Stimulated activated CD8-positive, alpha-beta memory T cell treated with anti-CD3 and anti-CD28 coated beads, Interleukin-4, amount 100 ng/mL, for 24 hours (primary cell): ENCODE measurements at places on chromosomes 4 and X.

DNA sequence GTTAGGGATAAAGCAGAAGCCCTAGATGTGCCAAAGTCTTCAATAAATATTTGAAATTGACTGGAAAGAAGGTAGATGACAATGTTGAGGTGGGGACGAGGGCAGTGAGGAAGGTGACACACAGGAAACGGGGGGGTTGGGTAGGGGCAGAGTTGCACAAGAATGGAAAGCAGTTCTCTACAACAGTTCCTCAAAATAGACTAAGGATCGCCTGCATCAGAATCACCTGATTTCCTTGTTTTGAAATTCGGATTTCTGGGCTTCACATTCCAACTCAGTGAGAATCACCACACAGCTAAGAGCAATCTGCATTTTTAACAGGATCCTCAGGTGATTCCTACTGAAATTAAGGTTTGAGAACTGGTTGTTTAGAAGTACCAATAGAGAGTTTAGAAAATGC is 70.6 kb downstream of the ARFIP1 start:
- peak; percentile 4 for DNase-seq

- no peak for DNase-seq
Measured at GRCh38 chr4:183300070-183300469, 20.0 kb downstream of the CLDN22 start.

DNA sequence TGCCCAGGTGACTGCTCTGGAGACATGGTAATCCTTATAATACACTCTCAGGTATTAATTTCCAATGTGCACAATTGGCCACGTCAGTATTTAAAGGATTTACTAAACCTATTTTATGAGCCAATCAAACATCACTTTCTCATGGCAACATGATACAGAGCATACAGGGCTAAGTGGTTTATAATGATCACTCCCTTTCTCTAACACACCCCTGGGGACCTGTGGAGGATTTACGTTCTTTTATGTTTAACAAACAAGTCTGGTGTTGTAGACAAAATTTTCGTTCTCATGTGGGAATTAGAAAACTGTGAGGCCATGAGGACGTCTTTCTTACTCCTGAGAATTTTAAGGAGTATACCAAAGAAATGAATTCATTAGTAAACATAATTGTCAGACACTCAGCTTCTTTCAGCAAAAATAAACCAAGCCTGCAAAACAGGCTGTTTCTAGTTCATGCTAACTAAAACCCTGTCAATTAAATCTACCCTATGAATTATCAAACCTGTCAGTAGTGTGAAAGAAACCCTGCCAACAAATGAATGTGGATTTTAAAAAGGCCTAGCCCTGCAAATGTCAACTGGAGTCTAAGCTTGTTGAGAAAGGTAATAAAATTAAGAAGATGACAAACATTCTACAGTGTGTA is 155.8 kb downstream of the PDGFC start:
- DNase-seq, result no peak

GRCh38 chrX:267771-268261 is 13.4 kb upstream of the PLCXD1 start:
- no peak for DNase-seq

- DNase-seq, result no peak
Measured at GRCh38 chr4:16113741-16114140, 29.9 kb upstream of the PROM1 start.

DNA sequence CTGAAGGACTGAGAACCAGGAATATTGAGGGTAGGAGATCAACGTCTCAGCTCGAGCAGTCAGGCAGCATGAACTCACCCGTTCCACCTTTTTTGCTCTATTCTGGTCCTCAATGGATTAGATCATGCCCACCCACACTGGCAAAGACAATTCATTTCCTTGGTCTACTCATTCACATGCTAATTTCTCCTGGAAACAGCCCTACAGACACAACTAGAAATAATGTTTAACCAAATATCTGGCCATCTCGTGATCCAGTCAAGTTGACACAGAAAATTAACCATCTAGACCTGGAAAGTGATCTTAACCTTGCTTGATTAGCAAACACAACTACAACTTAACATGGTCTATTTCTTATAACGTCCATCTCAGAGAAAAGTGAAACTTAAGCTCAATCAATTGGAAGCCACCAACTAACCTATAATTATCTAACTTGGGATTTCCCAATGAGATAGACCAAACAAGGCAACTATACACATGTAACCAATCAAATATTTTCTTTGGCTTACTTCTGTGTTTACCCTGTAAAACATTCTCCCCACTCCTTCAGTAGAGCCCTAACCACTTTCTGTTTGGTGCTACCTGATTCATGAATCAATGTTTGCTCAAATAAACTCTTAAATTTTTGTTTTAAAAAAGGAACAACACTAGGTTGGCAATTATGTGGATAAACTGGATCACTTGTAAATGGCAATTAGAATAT is 69.7 kb upstream of the MAMLD1 start:
- DNase-seq, result no peak

DNA sequence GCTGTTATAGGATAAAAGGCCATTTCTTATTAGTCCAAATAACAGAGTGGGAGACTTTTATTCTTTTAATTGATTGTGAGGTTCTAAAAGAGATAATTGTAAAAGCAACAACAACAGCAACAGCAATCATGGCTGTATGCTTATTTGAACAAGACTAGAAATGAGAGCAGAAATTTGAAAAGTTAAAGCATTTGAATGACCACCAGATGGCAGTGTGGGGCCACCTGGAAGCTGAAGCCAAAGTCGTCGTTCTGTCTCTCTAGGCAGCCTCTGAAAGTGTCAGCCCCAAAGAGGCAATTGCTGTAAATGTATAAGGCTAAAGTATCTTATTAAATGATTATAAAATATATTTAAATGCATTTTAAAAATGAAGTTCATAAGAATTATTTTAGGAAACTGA is 42.2 kb downstream of the SH2D1A start:
- peak; percentile 37 for DNase-seq

DNA sequence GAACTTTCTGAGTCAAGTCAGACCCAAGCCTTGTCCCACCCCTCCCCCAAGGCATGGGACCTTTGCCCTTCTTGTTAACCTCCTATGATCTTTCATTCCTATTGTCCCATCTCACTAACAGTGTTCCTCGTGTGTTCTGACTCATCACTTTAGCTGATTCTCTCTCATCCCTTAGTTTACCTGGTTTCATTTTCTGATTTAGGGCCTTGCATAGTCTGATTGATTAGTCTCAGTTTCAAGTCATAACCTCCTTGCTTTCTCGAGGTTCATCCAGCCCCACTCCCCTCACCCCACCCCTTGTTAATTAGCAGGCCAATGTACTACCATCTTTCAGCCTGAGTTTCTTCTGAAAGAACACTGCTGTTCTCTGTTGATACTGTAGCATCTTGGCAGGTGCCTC is 517.4 kb downstream of the RPA4 start:
- DNase-seq, result no peak

DNA sequence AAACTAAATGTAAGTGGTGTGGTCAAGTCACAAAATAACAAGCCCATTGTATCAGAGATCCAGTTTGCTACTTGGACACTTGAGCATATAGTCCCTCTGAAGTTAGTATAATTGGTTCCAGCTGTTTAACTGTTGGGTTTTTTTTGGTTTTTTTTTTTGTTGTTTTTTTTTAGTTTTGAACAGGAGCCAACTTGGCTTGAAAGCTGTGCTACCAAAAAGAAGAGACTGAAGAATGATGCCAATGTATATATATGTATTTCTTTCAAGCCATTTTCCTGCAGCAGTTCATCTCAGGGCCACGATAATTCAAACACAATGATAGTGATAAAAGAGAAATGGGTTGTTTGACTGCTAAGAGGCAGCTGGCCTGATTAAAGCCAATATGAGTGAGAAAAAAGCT is 138.3 kb downstream of the PCDH18 start:
- no peak for DNase-seq
